ENCODE measurements at places on chromosomes 16 and 17. TPM values are rescaled to one million over a fixed set of nuclear protein-coding genes. Genes with fewer than 3 reads are reported as not detected.

PRSS22 gene
- not detected for total RNA-seq

CSH2 gene
- not detected for total RNA-seq

EVPL gene
- under 0.01 TPM for total RNA-seq

C17orf50 gene
- not detected for total RNA-seq

CUEDC1 gene
- total RNA-seq = 14.4 TPM

KRTAP2-3 gene
- not detected for total RNA-seq

Data from smooth muscle cell of trachea (primary cell).